ENCODE measurements at places on chromosomes 2 and 18.

GRCh38 chr18:49072524-49072934 is 121.8 kb upstream of the SMAD7 start:
- no peak for DNase-seq

DNA sequence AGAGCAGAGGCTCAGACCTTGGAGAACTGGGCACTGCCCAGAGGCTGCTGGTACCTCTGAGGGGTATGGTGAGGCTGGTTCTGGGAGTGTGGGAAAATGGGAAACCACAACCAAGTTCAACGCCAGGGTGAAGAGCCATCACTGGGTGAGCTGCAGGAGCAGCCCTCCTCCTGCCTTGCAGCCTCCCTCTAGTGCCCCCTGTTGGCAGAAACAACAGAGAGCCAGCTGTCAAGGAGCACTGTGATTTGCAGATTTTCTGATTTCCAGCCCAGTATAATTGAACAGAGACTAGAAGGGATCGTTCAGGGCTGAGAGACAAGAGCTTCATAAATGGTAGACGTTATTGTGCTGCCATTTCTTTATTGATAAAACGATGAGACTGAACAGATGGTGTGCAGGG is 50.5 kb downstream of the MAPK4 start:
- DNase-seq, result no peak

DNA sequence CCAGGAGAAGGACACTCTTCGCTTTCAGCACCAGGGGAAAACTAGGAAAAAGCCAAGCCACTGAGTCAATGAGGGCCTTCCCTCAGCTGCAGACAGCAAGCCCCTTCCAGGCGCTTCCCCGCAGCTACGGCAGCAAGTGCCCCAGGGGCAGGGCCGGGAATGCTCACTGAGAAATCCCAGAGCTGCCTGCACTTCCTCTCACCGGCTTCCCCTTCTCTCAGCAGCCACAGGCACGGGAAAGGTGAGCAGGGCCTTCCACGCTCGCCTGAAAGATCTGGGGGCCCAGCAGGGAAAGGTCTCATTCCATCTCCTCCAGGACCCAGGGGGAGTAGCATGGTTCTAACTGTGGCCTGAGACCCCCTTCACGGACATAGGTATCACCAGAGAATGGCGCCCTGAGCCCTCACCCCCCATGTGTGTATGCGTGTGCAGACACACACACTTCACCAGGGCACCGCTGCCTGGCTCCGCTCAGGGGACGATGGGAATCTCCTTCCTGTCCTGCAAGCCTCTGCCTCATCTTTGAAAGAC is 29.6 kb upstream of the FOSL2 start:
- DNase-seq, result no peak

GRCh38 chr18:22040533-22040932 is 128.9 kb upstream of the GATA6 start:
- DNase-seq, result no peak

DNA sequence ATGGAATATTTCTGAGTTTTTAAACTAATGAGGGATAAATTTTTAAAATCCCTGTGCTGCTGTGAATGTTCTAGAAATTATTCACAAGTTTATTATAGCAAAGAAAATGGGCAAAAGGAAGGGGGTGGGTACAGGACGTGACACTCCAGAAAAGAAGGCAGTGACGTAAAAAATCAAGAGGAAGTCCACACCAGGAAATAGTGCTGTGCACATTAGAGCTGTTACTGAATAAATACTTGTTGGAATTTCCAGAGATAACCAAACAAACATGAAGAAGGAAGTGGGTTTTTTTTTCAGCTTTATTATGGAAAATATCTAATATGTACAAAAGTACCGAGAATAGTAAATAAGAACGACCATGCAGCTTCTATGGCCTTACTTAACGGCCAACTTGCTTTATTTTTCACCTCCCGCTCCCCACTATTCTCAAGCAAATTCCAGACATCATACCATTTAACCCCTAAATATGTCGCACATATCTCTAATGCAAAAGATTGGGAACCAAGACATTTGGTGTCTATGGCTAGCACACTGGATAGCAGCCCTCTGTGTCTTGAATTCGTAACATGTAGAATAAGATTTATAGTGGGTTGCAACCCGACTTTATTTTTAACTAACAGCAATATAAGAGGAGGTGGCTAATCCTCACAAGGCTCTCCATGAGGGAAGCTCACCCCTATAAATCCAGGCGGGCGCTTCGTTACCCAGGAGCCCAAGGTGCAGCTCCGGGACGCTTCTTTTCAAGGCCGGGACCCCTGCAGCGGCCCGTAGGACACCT is 580 bp upstream of the NDUFV2 start:
- DNase-seq, result peak; percentile 55

GRCh38 chr2:60556175-60556574 is 2.7 kb upstream of the BCL11A start:
- no peak for DNase-seq

GRCh38 chr2:127663566-127664064 is 11.7 kb downstream of the LIMS2 start:
- DNase-seq, result no peak

Data from NCI-H748 treated with DMSO at 0.1 percent for 48 hours (cell line).